ENCODE measurements at places on chromosomes 6 and 20.

GRCh38 chr6:79384845-79385244 lies 150.4 kb upstream of the HMGN3 start:
- no peak for DNase-seq

DNA sequence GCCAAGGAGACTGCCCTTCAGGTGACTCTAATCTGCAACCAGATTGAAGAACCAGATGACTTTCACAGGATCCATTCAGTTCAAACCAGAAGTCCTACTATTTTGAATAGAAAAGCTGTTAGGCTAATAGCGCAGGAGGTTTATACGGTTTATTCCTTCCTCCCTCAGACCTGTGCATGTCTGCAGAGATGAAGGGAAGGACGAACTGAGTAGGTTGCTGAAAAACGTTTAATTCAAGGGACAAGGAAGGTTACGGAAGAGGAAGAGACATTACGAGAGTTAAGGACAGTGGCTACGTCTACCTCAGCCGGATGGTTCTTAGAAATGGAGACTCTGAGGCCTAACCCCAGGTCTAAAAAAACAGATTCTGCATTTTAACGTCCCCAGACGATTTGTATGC lies 978 bp downstream of the AURKA start:
- DNase-seq: no peak

DNA sequence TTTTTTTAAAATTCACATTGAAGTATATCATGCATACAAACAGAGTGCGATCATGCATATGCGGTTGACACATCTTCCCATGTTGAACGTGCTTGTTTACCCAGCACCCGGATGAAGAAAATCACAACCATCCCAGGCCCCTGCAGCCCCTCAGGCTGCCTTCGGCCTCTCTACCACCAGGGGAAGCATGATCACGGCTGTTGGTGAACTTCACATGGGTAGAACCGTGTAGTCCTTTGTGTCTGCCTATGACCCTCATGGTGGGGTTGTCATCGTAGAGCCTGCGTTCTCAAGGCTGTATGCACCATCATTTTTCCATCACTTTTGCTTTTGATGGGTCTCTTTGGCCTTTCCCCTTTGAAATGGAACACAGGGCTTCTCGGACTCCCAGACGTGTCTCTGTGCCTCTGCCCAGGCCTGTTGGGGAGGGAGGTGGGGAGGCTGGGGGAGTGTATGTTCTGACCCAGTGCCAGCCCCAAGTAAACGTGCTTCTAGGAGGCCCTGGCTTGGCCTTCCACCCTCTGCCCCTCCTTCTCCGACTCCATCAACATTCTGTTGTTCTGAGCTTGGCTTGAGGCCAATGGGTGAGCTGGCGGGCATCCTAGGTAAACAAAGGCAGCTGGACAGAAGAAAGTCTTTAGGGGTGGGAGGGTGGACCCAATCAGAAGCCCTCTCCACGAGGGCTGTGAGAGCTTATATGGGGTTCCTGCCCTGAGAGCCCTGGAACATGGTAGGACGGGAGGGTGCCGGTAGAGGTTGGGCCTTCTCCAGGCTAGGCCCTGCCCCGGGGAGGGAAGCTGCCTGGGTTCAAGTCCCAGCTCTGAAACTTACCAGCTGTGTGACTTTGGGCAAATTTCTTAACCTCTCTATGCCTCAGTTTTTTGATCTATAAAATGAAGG lies 39.7 kb downstream of the TGM2 start:
- DNase-seq: no peak

GRCh38 chr6:39280247-39280731 lies 33.9 kb downstream of the KCNK17 start:
- no peak for DNase-seq

GRCh38 chr6:16386057-16386456 lies 147.7 kb downstream of the GMPR start:
- DNase-seq: no peak

DNA sequence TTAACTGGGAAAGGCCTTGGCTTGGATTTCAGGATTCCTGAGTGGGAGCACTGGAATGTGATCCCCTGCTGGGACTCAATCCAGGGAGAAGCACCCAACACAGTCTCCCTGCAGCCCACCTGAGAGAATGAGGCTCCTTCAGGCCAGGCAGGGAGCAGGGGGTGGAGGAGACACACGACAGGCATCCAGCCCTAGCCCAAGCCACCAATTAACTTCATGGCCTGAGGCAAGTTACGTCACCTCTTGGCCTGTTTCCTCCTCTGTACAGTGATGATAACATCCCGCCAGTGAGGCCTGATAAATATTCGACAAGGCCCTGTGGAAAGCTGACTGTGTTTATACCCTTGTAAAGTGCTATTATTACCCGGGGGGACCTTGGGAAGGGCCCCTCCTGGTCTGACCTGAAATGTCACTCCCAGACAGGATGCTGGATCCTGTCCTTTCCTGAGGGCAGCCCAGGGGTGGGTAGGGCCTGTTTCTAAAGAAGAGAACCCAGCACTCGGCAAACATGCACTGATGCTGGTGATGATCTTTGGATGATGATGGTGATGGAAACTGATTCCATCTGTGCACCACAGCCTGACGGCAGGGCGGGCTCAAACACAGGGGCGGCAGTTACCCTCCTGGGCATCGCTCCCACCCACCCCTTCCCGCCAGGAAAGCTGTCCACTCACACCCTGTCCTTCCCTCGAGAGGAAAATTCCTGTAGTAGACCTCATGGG lies 12.4 kb downstream of the FRS3 start:
- DNase-seq: no peak

DNA sequence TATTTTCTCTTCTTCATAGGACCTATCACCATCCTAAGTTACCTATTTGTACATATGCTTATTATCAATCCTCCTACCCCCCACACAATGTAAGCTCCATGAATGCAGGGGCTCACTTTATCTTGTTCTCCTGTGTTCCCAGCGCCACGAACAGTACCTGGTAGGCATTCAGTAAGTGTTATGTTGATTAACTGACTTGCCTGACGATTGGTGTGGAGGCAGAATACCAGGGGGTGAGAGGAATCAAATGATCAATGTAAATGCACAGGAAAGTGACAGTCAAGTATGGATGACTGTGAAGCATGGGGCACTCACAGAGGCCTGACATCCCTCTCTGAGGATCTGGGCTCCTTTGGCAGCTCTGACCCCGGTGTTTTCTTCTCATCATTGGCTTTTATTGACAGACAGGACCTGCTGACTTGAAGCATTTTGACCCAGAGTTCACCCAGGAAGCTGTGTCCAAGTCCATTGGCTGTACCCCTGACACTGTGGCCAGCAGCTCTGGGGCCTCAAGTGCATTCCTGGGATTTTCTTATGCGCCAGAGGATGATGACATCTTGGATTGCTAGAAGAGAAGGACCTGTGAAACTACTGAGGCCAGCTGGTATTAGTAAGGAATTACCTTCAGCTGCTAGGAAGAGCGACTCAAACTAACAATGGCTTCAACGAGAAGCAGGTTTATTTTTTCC lies 6.1 kb upstream of the IFT52 start:
- DNase-seq: no peak

DNA sequence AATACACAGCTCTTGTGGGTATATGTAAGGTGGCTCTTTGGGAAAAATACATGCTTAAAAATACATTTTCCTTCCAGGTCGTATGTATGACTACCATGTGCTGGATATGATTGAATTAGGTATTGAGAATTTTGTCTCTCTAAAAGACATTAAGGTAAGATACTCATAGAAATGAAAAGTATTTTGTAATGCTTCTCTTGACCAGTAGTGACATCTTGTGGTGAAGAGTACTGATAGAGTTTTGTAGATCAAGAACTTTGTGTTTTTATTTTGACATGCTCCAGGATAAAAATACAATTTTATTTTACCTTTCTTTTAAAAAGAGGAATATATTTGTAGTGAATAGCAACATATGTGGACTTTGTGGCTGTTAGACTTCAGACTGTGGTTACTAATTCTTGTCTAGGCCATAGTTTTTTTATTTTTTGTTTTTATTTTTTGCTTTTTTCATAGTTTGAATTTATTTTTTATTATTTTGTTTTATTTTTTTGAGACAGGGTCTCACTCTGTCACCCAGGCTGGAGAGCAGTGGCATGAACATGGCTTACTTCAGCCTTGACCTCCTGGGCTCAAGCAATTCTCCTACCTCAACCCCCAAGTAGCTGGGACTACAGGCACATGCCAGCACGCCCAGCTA lies 17.9 kb downstream of the RPF2 start:
- peak; percentile 36 for DNase-seq

- no peak for DNase-seq
Measured at GRCh38 chr6:17921454-17921853, 66.0 kb downstream of the KIF13A start.

DNA sequence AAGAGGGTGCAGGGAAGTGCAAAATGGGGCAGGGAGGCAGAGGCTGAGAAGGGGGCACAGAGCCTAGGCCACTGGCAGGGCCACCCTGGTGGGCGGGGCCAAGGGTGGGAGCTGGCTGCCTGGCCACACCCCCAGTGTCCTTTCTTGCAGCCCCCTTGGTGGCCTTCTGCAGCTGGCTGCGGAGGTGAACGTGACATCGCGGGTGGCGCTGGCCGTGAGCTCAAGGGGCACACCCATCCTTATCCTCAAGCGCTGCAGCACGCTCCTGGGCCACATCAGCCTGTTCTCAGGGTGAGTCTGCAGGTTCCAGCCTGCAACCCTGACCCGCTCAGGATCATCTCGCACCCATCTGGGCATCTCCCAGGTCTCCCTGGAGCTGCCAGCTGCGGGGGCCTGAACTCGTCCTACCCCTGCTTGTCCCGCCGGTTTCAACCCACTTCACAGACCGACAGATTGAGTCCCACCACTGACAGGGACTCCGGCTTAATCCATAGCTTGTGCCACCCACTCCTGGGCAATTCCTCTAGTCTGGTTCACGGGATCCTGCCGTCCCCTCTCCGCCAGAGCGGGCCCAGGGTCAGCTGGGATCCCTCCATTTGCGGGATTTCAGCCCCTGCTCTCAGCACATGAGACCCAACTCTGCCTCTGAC lies 6.2 kb downstream of the BPIFB3 start:
- no peak for DNase-seq

DNA sequence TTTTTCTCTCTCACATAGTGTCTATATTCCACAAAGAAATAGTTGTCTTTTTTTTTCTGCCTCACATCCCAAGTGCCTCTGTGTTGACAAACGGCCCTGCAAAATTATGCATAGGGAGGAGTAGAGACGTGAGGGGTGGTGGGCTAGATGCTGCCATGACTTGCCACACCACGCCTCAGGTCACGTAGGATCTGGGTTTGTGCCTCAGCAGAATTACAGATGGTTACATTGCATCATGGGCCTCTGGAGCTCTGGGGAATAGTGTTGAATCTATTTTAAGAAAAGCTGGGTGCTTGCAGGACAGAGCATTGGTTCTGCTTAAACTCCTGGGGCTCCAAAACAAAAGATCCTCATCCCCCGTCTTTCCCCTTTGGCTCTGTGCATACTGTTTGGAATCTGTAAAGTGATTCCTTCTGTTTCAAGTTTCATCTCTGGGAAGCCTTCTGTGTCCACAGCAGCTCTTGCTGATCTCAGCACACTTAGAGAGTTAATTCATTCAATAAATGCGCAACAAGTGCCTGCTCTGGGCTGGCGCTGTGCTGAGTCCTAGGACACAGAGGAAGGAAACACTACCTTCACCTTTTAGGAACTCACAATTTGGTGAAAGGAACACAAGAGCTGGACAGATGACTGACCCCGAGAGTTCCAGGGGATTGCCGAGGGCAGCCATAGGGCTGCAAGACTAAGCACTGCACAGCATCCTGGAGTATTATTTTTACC lies 2.4 kb downstream of the FANCE start:
- DNase-seq: no peak

DNA sequence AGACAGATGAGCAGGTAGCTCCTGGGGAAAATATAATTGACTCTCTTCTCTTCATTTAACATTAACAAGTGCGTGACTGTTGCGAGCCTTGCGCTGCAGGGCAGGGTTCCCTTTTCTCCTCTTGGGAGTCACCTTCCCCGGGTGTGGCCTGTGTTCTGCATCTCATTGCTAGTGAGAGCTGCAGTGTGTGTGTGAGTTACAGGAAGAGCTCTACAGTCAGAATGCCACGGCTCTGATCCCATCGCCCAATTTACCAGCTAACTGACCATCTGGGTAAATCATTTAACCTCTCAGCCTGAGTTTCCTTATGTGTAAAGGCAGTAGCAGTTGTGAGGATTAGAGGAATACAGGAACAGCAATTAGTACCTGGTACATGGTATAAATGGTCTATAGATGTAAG lies 106.8 kb upstream of the NUP153 start:
- DNase-seq: no peak

DNA sequence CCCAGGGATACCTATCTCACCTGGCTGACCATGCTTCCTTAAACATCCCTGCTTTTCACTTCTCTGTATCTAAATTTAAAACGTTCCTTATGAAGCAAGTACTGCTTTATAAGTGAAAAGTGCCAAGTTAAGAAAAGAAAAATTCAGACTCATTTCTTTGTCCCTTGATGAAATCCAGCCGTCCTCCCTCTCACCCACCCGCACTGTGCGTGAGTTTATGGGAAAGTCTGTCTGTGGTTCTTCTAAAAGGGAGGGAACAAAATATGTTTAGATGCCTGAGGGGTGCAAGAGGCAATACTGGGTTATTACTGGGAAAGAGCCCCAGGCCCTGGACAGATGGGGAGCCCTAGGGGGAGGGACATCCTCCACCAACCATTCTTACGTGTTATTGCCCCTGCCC lies 31.2 kb downstream of the SPDEF start:
- no peak for DNase-seq

DNA sequence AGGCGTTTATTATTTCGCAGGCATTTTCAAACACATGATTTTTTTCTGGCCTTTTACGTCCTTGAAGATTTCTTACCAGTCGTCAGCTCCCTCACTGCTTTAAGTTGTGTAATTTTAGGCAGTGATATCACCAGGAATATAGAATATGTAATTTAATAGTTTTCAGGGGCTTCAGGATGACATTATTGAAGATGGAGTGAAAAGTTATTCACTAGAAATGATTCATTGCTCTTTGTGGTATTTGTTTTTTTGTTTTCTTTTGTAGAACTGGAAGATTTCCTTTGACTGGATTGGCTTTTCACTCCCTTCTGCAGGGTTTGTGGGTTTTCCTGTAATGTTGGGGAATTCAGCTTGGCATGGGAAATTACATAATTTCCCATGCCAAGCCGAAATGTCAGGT lies 2.0 kb downstream of the LRRC1 start:
- no peak for DNase-seq

DNA sequence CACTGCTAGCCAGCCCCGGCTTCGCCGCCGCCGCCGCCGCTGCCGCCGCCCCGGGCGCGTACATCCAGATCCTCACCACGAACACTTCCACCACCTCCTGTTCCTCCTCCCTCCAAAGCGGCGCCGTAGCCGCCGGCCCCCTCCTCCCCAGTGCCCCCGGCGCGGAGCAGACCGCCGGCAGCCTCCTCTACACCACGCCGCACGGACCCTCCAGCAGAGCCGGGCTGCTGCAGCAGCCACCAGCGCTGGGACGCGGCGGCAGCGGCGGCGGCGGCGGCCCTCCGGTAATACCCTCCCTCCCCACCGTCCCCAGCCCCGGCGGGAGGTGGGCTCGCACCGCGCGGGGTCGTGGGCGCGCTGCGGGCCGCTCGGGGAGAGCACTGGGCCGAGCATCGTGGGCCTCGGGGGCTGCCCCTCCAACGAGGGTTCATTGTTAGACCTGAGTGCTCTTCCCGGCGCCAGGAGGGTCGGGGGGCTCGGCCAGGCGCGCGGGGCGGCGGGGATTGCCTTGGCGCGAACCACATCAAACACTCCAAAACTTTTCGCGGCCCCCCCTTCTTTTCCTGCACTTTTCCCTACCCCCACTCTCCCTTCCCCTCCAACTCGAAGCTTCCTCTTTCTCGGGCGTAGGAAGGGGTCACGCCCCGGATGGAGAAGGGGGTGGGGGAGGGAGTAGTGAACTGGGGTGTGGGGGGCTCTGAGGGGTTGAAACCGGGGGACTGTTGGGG lies 827 bp downstream of the E2F3 start:
- DNase-seq: peak; percentile 49

Data from Ammon's horn (tissue), 1 donor.